NCI-H524 treated with DMSO at 0.1 percent for 48 hours (cell line): ENCODE measurements at places on chromosomes 2 and 18.

- DNase-seq = no peak
Observed at GRCh38 chr2:21333684-21334083, 209.9 kb downstream of the TDRD15 start.

GRCh38 chr18:44915213-44915612 lies 234.5 kb downstream of the SETBP1 start:
- DNase-seq = no peak

DNA sequence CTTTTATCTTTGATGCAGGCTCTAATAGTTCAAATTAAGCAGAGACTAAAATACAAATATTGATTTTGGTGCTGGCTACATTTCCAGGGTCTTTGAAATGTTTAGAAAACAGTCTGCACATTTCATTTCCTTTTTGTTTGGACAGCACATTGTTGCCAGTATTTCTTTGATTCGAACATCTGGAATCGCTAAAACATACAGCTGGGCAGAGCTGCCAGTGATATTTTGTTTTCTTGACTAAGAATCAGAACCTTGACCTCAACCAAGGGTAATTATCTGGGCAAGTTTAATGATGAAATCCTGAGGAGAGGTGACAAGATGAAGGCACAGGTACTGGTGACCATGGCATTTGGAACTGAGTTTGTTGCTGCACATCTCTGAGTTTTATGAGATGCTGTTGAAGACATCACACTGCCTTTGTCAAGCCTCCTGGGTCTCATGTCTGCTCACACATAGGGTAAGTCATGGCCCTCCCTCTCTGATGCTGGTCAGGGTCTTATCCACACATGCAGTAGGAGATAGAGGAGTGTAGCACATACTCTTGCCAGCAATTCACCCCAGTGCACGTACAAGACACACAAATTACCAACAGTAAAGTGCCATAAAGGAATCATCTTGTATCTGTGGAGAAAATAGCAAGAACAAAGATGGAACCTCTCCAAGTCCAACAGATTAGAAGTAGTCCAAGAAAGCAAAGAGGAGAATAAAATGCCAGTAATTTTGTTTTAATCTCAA lies 391.9 kb downstream of the RND3 start:
- no peak for DNase-seq

DNA sequence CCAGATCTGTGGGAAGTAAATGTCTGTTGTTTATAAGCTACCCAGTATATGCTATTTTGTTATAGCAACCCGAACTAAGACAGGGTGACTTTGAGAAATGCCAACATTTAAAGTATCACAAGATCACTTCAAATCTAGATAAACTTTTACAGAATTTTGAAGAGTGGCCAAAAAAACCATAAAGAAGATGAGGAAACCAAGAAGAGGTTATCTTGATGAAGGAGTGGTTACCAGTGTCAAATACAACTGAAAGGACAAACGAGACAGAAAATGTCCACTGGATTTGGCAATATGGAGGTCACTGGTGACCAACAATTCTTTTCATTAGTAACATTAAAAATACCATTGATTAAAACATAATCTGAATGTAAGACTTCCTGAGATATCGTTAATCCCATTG lies 235.7 kb downstream of the DYM start:
- no peak for DNase-seq

DNA sequence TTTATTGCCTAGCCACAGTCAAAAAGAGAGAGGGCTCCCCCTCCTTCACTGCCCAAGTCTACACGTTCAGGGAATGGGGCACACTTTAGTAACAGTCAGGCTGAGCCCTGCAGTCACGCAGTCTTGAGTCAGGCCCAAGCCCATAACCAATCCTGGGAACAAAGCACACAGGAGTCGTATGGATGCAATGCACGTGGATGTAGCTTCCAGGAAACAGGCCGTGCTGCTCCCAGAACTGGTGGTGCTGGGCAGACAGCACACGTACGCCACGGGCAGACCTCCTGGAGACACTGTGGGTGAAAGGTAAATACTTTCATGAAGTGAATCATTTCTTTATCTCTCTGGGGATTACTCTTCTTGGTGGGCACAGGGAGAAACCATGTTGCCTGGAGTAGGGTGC lies 30.0 kb upstream of the MBP start:
- DNase-seq = no peak

- no peak for DNase-seq
Observed at GRCh38 chr2:64963719-64964118, 25.5 kb upstream of the SLC1A4 start.

- DNase-seq = no peak
Observed at GRCh38 chr18:50642439-50642838, 82.6 kb downstream of the MAPK4 start.

- no peak for DNase-seq
Observed at GRCh38 chr2:191295088-191295487, 49.9 kb downstream of the MYO1B start.

GRCh38 chr18:1848716-1849115 lies 722.6 kb downstream of the METTL4 start:
- no peak for DNase-seq

DNA sequence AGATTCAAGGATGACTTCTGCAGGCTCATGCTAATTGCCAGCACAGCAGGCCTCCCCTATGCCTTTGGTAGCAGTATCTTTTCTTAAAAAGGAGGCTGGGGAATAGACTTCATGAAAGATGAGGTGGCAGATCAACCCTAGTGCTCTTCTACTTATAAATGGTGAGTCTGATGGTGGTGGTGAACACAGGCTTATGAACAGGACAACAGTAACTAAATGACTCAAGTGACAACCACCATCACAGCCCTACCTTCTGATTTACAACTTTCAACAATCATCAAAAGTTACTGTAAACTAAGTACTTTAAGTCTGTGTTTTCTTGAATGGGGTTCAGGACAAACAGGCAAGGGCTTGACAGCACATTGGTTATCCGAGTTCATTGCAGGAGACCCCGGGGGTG lies 39.3 kb downstream of the PAIP2B start:
- no peak for DNase-seq

- no peak for DNase-seq
Observed at GRCh38 chr2:31319406-31320175, 85.6 kb downstream of the EHD3 start.

GRCh38 chr18:56423626-56424025 lies 214.8 kb downstream of the TXNL1 start:
- no peak for DNase-seq

DNA sequence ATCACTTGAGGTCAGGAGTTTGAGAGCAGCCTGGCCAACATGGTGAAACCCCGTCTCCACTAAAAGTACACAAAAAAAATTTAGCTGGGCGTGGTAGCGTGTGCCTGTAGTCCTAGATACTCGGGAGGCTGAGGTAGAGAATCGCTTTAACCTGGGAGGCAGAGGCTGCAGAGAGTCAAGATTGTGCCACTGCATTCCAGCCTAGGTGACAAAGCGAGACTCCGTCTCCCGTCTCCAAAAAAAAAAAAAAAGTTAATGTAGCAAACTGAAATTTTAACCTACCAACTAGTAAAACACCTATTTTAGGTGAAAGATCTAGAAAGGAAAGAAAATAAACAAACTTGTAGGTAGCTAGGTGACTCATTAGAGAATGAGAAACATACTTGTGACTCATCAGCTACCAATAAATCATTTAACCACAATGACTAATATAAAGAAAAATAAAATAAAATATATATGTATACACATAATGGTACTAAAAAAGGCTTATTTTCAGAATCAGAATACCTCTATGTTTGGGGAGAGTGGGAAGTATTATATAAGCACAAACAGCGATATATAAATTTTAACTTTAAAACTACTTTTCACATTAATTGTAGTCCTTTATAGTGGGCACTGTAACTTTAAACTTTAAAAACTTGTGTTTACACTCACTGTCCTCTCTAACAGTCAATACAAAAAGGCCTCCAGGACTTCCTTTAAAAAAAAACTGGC lies 36.6 kb downstream of the DARS1 start:
- no peak for DNase-seq
